H1 (cell line): ENCODE measurements at places on chromosomes 6 and 20. TPM values are rescaled to one million over a fixed set of nuclear protein-coding genes. Genes with fewer than 3 reads are reported as not detected.

Gene GNAS-AS1
- total RNA-seq = 11.7 and 13.7 TPM in 2 replicates

Gene PACSIN1
- total RNA-seq = 10.5 and 11.1 TPM in 2 replicates

Gene TMC2
- not detected in 2 replicates for total RNA-seq

GRCh38 chr6:47701363-47701762, 3.0 kb downstream of the ADGRF4 start:
- no peak for DNase-seq

GRCh38 chr20:62703853-62704228, 4.8 kb upstream of the NTSR1 start:
- DNase-seq = no peak

GRCh38 chr20:62175711-62176110, 7.1 kb upstream of the MTG2 start:
- DNase-seq = no peak
